Fibroblast of villous mesenchyme (primary cell): ENCODE measurements at places on chromosomes 3 and 15. TPM values are rescaled to one million over a fixed set of nuclear protein-coding genes. Genes with fewer than 3 reads are reported as not detected.

DNA sequence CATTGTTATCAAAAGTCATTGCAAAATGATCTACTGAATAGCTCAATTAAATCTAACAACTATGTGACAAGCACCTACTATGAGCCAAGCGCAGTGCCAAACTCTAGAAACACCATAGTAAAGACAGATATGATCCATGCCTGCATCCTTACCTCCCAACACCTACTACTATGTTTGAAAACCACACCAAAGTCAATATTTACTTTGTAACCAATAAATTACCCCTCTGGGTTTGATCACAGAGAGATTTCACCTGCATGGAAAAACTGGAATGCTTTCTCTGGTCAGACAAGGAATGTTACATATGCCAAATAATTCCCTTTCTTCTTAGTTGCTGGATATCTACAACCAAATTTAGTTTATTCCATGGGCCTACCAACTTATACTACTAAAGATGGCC is 422.2 kb downstream of the FHIT start:
- DNase-seq = no peak

PLCL2 gene
- 3.9 and 5.6 TPM in 2 replicates for total RNA-seq

FETUB gene
- not detected in 2 replicates for total RNA-seq

ZNF860 gene
- 0.86 and 0.97 TPM in 2 replicates for total RNA-seq

CCDC13 gene
- 0.43 and 0.64 TPM in 2 replicates for total RNA-seq

DNA sequence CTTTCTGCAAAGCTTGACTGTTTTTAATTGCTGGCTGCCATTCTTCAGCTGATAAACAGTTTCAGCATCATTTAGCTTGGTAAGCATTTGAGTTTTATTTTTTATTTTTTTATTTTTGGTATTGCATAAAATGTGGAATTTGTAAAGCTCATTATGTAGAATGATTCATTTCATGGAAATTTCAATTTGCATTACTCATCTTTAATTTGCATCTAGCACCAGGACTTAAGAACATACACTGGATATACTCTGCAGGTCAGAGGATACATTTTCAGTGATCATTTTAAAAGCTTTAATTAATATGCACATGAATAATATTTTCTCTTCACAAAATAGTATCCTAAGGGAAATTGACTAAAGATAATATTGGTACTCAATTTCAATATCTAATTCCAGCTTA is 732.4 kb upstream of the BCHE start:
- no peak for DNase-seq

GRCh38 chr3:75180235-75180944 is 483.7 kb upstream of the FRG2C start:
- DNase-seq = no peak

DNA sequence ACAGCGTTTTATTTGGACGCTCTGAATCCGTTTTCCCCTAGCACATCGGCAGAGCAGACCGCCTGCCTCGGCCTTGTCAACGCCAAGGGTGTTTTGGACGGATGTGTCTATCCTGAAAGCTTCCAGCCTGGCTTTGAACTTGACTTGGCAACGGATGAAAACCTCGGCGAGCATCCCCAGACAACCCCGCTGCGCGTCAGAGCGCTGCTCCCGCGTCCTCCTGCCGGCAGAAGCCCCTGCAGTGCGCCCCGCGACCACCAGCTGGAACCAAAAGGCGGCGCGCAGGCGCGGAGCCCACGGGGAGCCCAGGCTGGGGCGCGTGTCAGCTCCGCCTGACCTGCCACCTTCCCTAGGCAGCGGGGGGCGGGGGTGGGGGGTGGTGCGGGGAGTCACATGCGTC is 26.2 kb upstream of the ARL8B start:
- no peak for DNase-seq

- DNase-seq = peak; percentile 87
These were observed 15.1 kb upstream of the UACA start for GRCh38 chr15:70778258-70779076.

DNA sequence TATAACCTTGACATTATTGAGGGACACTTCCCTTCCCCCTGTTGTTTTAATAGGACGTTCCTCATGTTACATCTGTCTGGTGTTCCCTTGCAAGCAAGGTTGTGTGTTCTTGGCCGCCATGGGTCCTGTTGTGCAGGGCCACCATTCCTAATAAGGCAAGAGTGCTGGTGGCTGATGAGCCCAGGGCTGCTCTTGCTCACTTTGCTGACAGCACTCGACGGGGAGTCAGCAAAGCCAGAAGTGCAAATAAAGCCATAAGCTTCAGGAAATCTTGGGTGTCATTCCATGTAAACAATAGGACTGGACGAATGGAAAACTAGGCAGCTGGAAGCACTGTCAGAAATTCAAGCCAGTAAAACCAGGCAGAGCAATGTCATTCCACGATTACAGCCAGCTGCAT is 75.8 kb downstream of the SQOR start:
- DNase-seq = peak; percentile 33

DUOXA1 gene
- not detected in 2 replicates for total RNA-seq

CLDN11 gene
- 276 and 411 TPM in 2 replicates for total RNA-seq

UROC1 gene
- total RNA-seq = under 0.01 TPM in 1 of 2 replicates, not detected in the other

PAK6 gene
- total RNA-seq = under 0.01 TPM in 2 replicates

DNA sequence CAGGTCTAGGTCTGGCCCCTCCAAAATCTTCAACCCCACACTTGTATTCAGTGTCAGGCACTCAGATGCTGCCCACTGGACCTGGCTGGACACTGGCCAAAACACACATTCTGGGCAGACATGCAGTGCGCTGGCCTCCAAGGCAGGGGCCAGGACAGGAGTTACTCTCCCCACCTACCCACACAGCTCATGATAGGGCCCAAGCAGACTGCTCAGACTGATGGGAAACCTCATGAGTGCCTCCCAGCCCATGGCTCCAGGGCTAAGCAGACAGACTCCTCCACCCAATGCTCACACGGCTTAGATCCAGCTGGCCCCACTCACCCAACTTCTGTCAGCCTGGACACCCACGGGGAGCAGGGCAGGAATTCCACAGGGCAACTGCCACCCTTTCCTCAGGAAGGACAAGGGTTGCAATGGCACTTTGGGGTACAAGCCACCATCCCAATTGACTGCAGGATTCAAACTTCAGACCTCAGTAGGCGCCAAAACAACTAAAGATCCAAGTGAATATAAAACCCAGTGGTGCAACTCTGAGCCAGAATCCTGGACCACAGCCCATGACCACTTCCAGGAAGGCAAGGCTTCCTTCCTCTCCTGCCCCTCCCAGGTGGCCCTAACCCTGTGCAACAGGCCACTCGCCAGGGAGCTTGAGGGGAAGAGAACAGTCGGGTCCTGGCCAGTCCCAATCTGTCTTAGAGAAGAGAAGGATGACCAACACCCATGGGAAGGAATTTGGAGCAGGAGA is 1.4 kb downstream of the LTF start:
- no peak for DNase-seq

GRCh38 chr3:4841776-4842440 is 137.3 kb upstream of the BHLHE40 start:
- DNase-seq = peak; percentile 47

DNA sequence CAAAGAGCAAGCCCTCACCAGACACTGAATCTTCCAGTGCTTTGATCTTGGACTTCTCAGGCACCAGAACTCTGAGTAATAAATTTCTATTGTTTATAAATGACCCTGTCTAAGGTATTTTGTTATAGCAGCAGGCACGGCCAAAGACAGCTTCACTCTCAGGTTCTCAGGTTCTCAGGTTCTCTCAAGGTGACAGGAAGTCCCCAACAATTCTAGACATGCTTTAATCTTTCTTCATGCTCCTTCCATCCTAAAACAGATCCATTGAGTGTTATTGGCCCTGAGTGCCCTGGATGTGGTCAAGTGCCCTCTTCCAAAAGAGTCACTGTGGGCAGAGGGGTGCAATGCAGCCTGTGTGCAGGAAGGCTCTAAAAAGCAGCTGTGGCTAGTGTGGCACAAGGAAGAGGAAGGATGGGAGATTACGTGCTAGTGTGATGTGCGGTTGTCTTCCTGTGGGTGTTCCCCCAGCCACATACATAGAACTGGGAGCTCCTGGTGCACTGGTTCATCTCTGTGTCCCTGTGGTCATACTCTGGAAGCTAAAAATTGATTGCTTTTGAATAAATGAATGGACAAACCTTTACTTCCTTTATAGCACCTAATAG is 11.0 kb upstream of the RAB7A start:
- no peak for DNase-seq

DNA sequence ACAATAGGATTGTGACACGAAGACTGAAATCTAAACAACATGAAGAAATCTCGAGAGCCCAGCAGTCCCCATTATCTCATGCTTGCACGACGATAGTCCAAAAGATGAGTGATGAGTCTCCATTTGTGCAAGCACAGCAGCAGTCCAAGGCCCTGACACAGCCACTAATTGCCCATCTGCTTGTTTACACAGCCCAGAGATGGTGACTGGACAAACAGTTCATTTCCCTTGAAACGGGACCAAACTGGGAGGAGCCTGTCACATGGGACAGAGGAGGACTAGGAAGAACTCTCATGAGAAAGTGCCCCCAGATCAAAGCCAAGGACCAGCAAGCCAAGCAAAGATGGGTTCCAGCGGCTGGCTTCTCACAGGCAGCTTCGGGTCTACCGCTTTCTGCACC is 121.0 kb downstream of the GREM1 start:
- DNase-seq = peak; percentile 46

- DNase-seq = no peak
These were observed 25.9 kb upstream of the CXCR6 start for GRCh38 chr3:45917146-45917898.

- DNase-seq = peak; percentile 84
These were observed 48.4 kb downstream of the GOLIM4 start for GRCh38 chr3:168047190-168047795.

- no peak for DNase-seq
These were observed 167.1 kb downstream of the NEK11 start for GRCh38 chr3:131193641-131194238.

DNA sequence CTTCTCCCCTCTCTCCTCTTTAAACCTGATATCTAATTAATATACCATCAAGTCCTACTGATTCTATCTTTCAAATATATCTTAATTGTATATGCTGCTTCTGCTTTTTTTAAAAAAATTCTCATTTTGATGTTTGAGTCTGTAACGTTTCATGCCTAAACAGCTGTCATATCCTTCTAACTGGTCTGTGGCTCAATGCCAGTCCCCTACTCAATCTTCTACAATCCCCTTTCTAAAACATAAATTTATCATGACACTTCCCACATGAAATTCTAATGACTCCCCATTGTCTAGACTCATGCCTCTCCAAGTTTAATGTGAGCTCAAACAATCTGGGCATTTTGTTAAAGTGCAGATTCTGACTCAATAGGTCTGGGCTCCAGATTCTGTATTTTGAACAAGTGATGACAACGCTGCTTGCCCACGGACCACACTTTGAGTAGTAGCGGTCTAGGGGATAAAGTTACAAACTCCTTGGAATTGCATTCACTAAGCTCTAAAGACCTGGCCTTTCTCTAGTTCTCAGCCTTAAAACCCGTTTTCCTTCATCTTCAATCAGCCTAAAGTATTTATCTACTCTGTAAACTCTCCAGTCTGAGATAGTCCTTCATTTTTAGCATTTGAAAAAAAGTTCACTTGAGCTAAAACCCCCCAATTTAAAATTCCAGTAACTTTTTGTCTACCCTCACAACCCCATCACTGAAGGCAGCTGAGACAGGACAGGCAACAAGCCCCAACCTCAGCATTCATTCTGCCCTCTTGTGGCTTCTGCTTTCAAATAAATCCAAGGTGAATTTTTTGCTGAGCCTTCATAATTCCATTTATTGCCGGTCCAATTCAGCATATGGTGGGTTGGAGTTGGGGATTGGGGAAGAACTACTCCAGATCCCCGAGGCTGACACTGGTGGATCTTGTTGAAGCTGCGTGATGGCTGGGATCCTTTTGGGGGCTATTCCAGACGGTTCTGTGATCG is 88.1 kb upstream of the THRB start:
- DNase-seq = peak; percentile 21

DNA sequence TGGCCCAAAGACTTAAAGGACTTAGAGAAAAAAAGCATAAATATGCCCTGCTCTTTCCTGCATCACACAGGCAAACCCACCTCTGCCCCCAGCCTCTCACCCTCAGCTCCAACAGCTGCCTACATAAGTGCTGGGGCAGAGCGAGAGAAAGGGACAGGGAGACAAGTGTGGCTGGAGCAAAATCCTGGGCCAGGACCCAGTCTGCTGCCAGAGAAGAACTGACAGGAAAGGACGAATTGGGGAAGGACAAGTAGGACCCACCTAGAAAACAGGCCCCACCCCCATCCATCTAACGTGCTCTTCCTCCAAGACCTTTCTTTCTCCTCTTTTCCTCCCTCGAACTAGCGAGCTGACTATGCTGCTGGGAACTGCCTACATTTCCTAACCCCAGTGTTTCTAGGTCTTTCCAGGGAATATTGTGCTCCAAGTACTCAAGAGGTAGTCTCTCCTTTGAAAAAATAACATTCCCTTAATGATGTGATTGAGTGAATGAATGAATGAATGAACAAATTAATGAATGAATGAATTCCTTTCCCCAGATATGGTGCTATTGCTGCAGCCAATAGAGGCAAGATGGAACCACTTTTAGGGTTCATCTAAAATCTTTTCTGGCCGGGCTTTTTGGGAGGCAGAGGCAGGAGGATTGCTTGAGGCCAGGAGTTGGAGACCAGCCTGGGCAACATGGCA is 18.4 kb downstream of the IGDCC4 start:
- no peak for DNase-seq

GRCh38 chr3:157097198-157097597 is 62.7 kb downstream of the CCNL1 start:
- DNase-seq = no peak

DNA sequence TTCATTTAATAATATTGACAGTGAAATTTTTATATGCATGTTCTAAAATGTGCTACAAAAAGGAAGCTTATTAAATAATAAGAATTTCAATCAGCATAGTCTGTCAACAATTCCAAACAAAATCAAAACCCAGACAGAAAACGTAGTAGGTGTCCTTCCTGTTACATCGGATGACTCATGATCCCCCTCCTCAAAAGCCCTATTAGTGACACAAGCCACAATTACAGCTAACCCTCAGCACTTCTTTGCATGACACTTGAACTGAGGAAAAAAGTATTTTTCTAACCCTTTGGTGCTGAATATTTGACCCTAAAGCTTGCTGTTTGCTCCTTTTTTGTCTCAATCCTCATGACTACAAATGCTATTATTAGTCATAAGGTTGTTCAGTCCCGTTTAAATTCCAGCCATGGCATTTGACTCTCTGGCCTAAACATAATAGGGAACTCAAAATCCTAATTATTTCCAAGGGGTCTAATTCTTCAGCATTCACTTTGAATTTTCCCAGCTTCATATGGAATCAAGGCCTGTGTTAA is 78.1 kb downstream of the COL8A1 start:
- no peak for DNase-seq

MED12L gene
- 0.32 and 1.3 TPM in 2 replicates for total RNA-seq

ARRDC4 gene
- 11.7 and 18.4 TPM in 2 replicates for total RNA-seq

- no peak for DNase-seq
These were observed 6.4 kb downstream of the PDE8A start for GRCh38 chr15:84987949-84988624.

OR5K2 gene
- total RNA-seq = not detected in 2 replicates

DNA sequence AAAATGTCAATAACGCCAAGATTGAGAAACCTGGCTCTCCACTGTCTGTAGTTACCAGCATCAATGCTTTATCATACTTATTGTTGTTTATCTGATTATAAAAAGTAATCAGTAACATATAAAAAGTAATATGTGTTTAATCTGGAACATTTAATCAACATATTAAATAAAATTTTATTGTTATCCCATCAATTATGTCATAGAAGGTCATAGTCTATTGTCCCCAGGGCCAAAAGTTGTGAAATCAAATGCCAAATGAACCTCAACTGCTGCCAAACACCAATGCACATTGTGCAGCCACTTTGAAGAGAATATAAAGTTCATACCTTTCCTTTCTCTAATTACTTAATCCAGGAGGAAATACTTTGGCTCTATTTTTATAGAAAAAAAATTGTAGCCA is 106.6 kb downstream of the EOMES start:
- no peak for DNase-seq

IGSF11 gene
- under 0.01 TPM in 1 of 2 replicates, not detected in the other for total RNA-seq

GATA2 gene
- total RNA-seq = 26.7 and 41.0 TPM in 2 replicates

TRA2B gene
- 150 and 182 TPM in 2 replicates for total RNA-seq
